ENCODE measurements at places on chromosomes 2 and 18.
A peak's percentile ranks its signal among the peaks of the same experiment; 100 is the strongest.

DNA sequence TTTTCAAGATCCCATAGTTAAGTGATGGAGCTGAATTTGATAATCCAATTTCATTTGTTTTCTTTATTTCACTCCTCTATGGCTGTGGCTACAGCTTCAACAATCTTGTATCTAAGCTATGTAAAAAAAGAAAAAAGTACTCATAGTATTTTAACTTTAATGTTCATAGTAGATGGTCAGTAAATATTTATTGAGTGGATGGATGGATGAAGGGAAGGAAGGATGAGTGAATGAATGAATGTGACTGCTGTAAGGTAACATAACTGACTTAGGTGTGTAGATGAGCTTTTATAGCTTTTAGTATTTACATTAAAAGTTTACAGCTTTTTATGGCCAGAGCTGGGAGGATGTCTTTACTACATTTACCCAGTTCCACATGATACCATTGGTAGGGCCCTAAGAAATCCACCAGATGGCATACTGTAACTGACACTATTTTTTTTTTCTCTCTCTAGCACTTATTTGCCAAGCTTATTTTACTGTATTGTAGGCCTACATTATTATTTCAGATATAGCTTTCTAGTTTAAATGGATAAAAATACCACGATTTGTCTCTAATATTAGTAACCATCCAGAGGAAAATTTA is 13.4 kb upstream of the HRH4 start:
- DNase-seq, result no peak

- DNase-seq, result no peak
These were observed 635.1 kb upstream of the SLC39A10 start for GRCh38 chr2:195021711-195022507.

DNA sequence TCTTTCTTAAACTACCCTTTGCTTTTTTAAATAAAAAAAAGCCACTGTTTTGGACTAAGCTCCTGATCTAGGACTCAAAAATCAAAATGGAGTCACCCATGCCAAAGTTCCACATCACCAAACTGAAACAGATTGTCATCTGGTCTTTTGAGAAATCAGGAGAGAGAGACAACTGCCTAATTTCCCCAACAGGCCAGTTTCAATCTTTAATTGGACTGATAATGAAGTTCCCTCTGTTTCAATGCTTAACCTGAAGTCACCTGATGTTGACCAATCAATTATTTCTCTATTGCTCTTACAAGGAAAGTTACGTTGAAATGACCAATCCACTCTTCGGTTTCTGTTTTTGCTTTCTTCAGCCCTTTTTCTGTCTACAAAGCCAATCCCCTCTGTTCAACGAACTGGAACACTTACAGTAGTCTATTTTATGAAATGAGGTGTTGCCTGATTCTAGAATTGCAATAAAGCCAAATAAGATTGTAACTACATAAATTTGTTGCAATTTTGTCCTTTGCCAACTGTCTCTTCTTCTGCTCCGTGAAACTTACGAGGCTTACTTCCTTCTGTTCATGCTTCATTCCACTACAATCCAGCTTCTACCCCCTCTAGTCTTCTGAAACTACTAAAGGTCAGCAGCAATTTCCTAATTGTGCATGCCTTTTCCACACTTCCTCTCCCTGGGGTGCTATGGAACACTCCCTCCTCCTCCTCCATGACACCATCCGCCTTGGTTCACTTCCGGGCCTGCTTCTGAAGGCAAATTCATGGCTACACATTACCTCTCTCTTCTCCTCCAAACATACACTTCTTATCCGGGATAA is 95.2 kb upstream of the CD302 start:
- no peak for DNase-seq

- DNase-seq, result peak; percentile 93
These were observed 37.4 kb downstream of the ACTR2 start for GRCh38 chr2:65264821-65265670.

DNA sequence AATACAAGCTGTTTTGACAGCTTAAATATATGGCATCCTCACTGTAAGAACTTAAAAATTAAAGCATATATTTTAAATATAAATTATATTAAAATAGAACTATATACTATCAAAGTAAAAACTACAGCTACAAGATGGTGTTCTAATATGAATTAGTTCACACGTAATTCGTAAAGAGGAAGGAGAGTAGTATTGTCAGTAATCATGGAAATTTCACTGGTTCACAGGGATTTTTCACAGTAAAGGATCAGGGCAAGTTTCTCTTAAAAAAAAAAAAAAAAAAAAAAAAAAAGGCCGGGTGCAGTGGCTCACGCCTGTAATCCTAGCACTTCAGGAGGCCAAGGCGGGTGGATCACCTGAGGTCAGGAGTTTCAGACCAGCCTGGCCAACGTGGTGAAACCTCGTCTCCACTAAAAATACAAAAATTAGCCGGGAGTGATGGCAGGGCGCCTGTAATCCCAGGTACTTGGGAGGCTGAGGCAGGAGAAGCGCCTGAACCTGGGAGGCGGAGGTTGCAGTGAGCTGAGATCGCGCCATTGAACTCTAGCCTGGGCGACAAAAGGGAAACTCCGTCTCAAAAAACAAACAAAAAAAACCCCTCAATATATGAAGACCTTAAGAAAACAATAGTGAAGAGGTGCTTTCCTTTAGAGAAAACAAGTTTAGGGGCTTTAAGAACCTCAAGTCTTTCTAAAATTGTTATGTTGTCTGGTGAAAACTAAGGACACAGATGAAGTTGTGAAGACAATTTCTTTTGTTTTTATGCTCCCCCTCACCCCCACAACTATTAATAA is 32.5 kb downstream of the PNO1 start:
- DNase-seq, result no peak

DNA sequence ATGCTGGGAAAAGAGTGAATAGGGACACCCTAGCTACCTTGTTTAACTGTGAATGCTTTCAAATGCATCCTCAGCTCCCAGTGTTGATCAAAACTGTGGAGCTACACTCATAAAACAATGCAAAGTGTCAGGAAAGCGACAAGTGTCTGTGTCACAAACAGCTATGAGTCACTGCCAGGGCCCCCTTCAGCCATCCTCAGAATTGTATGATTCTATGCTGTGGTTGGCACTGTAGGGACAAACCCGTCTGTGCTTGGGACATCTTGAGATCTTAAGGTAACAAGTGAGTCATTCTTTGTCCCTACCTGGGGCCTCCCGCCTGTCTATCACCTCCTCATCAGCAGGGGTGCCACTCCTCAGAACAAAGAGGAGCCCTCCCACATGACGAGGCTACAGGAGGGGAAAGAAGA is 42.4 kb downstream of the KLF7 start:
- no peak for DNase-seq

DNA sequence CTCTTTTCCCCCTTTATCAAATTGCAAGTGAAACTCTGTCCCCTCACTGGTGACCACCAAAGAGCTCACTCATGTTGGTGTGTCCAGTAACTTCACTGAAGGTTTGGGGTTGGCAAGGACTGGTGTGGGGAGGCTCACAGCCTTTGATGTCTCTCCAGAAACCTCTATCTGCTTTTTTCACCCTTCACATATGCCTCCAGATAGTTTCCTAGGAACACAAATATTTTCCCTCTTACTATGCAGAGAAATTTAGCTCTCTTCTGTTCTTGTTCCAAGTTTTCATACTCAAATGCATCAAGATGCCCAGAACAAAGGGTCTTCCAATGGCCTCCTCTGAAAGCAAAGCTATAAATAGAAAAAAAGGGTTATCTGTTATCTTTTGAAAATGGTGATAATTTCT is 20.7 kb downstream of the DTNA start:
- DNase-seq, result no peak

- no peak for DNase-seq
These were observed 163.6 kb upstream of the REV1 start for GRCh38 chr2:99653433-99653832.

DNA sequence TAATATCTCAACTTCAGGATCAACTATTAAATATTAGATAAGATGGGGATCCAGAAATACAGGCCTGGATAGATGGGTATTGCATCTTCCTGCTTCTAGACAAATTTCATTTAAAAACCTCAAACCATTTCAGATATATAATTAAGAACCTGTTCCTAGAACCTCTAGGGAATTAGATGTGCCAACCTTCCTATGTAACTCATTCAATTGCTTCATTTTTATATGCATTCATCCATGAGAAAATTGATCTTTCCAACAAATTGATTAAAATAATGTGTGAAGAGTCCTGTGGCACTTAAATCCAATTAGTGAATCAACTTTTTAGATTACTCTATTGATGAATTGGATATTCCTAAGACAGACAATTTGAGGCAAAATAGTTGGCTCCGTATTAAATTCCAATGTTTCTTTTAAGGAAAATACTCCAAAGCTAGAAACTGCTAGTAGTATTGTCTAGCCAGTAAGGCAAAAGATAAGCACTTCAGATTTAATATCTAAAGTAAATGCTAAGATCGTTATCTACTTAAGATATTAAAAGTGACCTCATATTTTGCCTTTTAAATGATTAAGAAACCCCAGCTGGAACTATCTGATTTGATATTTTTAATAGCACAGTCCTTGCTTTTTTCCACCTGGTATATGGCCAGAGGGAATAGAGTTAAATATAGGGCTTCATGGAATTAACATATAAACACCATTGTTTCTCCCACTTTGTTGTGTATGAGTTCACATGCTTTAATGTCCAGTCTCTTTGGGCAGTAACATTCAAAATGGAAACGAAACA is 35.8 kb downstream of the DARS1 start:
- DNase-seq, result no peak

GRCh38 chr18:48771641-48772375 is 179.0 kb downstream of the SMAD7 start:
- DNase-seq, result no peak

DNA sequence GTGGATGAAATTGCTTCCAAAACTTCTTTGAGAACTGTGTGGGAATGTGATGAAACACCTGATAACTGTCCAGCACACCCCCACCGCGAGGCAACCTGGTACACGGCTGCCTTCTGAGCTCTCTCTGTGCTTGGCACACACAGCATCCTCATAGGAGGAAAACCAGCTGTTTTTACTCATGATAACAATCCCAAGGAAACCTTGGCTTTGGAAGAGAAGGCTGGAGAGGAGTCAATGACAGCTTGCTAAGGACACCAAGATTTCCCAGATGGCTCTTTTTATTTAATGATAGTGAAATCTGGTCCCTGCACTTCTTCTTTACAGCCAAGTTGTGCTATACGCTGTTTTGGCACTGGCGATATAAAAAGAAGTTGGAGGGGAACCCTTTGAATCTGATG is 232.5 kb upstream of the FN1 start:
- DNase-seq, result peak; percentile 65

DNA sequence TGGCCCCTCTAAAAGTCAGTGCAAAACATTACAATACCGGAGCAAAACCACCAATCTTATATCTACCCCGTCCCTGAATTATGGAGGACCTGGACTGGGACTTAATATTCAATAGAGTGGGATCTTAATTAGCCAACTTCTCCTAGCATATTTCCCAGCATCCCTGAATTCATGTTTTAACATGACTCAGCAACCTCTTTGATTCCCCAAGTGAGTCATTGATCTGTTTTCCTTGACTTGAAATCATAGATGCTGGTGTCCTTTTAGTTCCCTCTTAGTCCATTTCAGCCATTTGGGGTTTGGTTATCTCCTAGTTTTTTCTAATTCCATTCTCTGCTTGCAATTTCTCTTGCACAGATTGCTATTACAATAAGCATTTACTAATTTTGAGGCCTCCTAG is 677.7 kb upstream of the CELF4 start:
- no peak for DNase-seq

DNA sequence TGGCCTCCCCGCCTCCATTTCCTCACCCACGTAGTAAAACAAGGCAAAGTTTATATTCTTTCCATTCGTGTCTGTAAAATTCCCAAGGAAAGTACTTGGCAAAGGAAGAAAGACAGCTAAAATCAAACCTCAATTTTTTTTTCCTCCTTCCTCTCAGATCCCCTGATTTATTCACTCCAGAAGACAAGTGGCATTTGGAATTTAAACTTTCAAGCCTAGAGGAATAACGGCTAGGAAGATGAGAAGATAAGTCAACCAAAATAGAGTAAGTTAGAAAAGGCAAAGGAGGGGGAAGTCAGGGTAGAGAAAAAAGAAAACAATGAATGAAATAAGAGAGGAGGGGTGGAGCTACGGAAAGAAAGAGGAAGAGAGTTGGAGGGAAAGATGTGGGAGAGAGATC is 198.9 kb upstream of the PIK3C3 start:
- DNase-seq, result no peak

DNA sequence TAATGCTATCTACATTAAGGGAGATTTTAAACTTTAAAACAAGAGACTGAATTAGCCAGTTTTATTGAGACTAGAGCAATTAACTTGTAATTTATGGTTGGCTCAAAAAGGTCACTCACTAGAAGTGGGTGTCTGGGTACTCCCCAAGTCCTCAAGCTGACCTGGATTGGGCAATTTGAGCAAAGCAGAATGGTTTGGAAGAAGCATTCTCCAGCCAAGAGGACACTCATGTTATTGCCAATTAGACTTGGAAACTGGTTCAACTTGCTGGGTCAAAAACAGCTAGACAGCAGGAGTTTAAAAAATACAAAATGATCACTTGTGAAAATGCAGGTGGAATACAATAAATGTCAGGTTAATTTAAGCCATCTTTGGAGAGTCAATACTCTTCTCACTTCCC is 29.5 kb upstream of the MYO1B start:
- no peak for DNase-seq

DNA sequence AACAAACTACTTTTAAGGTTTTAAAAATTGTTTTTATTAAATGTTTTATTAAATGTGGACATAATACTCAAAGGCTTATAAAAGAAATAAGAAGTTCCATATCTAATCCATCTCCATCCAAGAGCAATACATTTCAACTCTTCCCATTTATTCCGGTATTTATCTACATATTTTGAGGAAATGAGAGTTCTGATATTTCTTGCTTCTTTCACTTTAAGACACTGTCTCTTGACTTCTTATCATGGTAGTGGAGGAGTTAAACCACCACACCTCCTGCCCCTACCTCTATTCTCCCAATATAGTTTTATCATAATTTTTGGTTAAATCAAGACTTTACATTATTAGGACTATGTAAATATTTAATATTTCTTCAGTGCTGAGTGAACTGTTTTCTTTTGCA is 40.7 kb downstream of the TTR start:
- DNase-seq, result no peak

DNA sequence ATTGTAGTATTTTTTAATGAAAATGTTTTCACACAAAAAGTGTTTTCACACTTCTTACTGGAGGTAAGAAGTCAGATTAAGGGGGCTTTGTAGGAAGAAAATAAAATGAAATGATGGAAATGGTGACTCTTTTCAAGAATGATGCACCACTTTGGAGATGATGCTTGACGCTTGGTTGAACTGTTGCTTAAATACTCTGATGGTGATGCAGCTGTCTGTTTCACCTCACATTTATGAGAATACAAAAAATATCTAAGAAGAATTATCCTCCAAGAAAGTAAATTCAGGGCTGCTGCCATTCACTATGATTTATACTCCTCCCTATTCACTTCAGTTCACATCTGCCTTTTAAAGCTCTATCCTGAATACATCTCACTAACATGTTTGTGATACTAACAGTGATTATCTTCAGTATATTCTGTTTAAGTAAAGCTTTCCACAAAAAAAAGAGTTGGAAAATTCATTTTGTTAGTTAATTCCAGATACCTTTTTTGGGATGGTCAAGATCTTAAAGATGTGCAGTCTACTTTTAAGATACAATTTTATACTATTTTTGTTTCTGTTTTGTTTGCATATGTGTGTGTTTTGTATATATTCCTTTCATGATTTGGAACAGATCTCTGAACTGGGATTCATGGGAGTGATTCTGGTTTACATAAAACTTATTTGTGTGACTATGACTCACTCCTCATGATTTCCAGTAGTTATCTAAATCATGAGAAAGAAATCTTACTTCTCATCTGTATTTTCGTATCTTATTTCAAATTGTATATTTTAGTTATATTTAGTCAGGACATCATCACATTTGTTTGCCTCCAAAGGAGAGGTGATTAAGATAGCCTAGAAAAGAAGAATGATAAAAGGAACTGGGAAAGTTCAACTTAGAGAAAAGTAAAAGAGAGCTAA is 53.1 kb downstream of the SLC39A10 start:
- peak; percentile 40 for DNase-seq
